ENCODE measurements at places on chromosomes 1 and 21. TPM values are rescaled to one million over a fixed set of nuclear protein-coding genes. Genes with fewer than 3 reads are reported as not detected.
A peak's percentile ranks its signal among the peaks of the same experiment; 100 is the strongest.

- H3K36me3 ChIP-seq, result peaks cover 83% of the 10 kb centered on the region
- no peaks in the 10 kb centered on the region for H3K4me1 ChIP-seq
- no peak overlapping the region for H3K4me3 ChIP-seq
- DNase-seq, result no peak
Observed at GRCh38 chr1:19088717-19089442, 121.2 kb downstream of the UBR4 start.

DNA sequence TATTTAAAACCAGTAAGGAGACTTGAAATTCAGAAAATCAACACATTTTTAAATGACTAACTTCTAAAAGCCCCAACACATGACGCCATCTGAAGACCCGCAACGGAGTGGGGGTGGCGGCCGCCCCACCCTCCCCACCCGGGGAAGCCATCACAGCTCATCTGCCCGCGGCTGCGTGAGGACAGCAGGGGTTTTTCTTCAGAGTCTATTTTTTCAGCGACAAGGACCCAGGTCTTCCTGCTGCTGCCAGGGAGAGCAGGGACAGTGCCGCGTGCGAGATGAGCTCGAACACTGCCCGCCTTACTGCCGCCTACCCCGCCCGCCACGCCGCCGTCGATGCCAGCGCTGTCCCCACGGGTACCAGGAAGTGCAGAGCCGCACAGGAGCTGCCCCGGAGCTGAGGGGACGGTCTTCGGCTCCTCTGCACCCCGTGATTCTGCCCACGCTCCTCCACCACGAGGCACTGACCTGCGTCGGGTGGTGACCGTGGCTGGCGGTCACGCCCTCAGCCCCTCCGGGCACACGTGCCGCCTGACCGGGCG is 79.0 kb downstream of the SKI start:
- H3K27me3 ChIP-seq, result no peaks in the 10 kb centered on the region
- no peak overlapping the region for H3K27ac ChIP-seq
- H3K4me1 ChIP-seq, result peaks cover 10% of the 10 kb centered on the region
- H3K36me3 ChIP-seq, result peaks cover 47% of the 10 kb centered on the region

LHX8 gene
- total RNA-seq, result not detected

ASPM gene
- total RNA-seq, result 2.1 TPM

ANGEL2 gene
- total RNA-seq, result 41.7 TPM

PSEN2 gene
- 22.2 TPM for total RNA-seq

- DNase-seq, result no peak
- no peak overlapping the region for H3K4me3 ChIP-seq
- H3K4me1 ChIP-seq, result peaks cover 88% of the 10 kb centered on the region
- H3K27ac ChIP-seq, result peak overlapping the region; percentile 15
- H3K27me3 ChIP-seq, result no peaks in the 10 kb centered on the region
- peaks cover 6% of the 10 kb centered on the region for H3K36me3 ChIP-seq
Observed at GRCh38 chr1:36231191-36231590, 6.9 kb downstream of the THRAP3 start.

DNA sequence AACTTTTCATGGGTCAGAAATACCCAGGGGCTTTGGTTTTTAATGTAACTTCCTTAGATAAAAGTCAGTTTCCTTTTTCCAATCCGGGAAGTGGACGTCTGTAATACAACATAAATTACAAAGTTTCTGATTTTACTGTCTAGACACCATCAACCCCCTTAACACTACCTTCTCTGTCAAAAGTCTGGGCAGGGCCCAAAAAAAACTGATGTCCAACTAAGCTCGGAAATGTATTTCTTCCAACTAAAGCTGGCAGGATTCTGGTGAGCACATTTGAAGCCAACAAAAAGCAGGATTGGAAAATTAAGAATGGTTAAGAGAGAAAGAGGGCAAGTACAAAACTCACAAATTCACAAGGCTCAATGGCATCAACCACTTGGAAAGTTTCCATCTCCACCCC is 24.3 kb downstream of the DDAH1 start:
- H3K27me3 ChIP-seq, result no peaks in the 10 kb centered on the region
- peak overlapping the region; percentile 31 for H3K27ac ChIP-seq
- DNase-seq, result no peak
- peaks cover 21% of the 10 kb centered on the region for H3K4me1 ChIP-seq

CFAP107 gene
- total RNA-seq, result not detected

CLCA1 gene
- not detected for total RNA-seq

DNA sequence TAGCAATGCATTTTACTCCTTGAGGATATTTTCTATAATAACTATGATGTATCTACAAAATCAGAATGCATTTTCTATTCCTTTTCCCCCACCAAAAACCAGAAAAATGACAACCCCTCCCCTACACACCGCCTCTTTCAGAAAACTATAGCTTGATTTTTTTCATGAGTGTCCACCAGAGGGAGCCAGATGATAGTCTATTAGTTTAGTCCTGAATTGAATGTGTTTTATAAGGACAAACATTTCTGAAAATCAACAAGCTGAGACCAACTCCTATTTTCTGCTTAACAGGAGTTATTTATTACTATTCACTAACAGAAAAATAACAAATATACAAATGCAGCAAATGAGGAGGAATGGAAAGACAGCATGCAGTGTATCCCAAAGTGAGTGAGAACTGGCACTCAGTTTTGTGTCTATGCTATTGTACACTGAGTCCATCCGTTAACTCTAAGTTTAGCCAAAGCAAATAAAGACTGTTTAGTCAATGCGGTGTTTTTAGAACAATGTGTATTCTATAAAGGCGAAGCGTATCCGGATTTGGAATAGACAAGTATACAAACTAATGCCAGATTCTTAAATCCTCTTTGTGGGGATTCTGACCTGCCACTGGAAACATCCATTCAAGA is 182.6 kb downstream of the VAV3 start:
- H3K36me3 ChIP-seq, result no peaks in the 10 kb centered on the region
- no peaks in the 10 kb centered on the region for H3K4me1 ChIP-seq
- H3K27me3 ChIP-seq, result no peaks in the 10 kb centered on the region
- no peak overlapping the region for H3K4me3 ChIP-seq
- DNase-seq, result no peak

- H3K36me3 ChIP-seq, result no peaks in the 10 kb centered on the region
- DNase-seq, result no peak
Observed at GRCh38 chr1:61227857-61228550, 145.6 kb downstream of the NFIA start.

PRELP gene
- 232 TPM for total RNA-seq

DNA sequence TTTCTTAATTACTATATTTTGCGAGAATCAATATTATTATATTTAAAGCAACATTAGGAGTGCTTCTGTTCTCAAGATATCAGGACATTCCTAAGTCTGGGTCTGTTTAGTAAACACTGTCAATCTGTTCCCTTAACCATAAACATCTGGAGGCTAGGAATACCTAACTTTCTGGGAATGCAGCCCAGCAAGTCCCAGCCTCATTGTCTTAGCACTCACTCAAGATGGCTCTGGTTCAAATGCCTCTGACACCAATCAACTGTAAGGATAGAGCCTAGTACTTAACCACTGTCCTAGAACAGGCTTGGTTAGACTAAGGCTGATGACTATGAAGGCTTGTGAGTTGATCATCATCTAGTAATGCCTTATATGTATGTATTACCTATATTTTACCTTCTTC is 61.5 kb downstream of the TNN start:
- H3K36me3 ChIP-seq, result no peaks in the 10 kb centered on the region
- H3K27me3 ChIP-seq, result no peaks in the 10 kb centered on the region
- DNase-seq, result no peak
- H3K4me3 ChIP-seq, result no peak overlapping the region
- H3K27ac ChIP-seq, result no peak overlapping the region
- peaks cover 5% of the 10 kb centered on the region for H3K4me1 ChIP-seq

DNA sequence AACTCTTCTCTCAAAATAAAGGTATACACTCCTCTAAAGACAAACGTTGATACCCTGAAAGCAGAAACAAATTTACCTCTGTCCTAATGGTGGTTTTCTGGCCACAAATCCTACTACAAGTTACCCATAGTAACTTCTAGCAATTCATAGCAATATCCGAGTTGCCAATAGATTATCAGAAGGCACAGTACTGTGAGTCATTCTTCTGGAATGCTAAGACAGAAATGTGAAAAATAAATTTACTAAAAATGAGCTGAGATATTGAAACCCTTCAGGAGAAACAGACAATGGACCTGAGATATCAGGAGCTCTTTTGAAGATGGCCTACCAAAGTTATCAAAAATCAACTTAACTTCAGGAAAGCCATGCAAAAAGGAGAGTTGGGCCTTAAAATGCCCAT is 715.0 kb upstream of the ADAMTS5 start:
- no peaks in the 10 kb centered on the region for H3K27me3 ChIP-seq
- DNase-seq, result no peak
- H3K4me3 ChIP-seq, result no peak overlapping the region
- no peak overlapping the region for H3K27ac ChIP-seq

LCE1F gene
- total RNA-seq, result not detected

KIAA0040 gene
- total RNA-seq, result 20.2 TPM

DNA sequence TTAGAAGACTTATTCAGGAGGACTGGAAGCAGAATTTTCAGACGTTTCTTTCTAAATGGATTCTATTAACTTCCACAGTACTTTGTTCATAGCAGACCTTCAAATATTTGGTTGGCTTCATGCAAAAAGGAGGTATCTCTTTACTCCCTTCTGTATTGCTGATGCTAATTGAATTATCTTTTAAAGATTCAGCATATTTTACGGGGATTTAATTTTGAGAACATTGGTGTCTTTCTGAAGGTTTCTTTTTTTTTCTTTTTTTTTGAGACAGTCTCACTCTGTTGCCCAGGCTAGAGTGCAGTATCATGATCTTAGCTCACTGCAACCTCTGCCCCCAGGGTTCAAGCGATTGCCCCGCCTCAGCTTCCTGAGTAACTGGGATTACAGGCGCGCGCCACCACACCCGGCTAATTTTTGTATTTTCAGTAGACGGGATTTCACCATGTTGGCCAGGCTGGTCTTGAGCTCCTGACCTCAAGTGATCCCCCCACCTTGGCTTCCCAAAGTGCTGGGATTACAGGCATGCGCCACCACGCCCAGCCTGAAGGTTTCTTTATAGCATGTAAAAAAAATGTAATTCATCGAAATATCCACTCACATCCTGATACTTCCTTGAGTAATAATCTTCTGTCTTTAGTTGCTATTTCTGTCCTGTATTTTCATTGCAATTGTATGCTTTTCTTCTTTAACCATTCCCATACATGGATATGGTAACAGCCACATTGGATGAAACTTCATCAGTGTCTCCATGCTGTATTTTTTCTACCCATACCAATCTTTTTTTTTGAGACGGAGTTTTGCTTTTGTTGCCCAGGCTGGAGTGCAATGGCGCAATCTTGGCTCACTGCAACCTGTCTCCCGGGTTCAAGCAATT is 14.5 kb downstream of the CNST start:
- no peak for DNase-seq
- peaks cover 17% of the 10 kb centered on the region for H3K4me1 ChIP-seq
- no peaks in the 10 kb centered on the region for H3K36me3 ChIP-seq
- H3K27me3 ChIP-seq, result no peaks in the 10 kb centered on the region
- no peak overlapping the region for H3K27ac ChIP-seq
- H3K4me3 ChIP-seq, result no peak overlapping the region

DNA sequence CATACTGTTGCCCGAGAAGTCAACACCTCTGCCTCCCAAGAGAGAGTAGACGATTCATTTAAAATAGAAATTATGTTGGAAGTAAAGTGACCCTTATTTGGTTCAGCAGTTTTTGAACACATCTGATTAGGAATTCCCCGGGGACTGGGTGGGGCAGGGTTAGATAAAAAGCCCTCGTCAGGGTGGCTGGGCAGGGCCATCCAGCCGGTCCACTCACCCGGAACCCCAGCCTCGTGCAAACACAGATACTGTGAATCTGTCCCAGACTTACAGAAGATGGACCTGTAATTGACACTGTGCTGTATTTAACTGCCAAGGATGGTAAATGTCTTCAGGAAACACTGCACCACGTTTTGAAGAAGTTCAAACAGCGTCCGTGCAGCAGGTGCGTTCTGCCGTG is 63.7 kb downstream of the PRDM16 start:
- H3K4me1 ChIP-seq, result peaks cover 97% of the 10 kb centered on the region
- no peaks in the 10 kb centered on the region for H3K27me3 ChIP-seq
- DNase-seq, result no peak
- peak overlapping the region; percentile 50 for H3K4me3 ChIP-seq

- no peak overlapping the region for H3K4me3 ChIP-seq
- no peaks in the 10 kb centered on the region for H3K36me3 ChIP-seq
- no peaks in the 10 kb centered on the region for H3K27me3 ChIP-seq
- H3K4me1 ChIP-seq, result no peaks in the 10 kb centered on the region
Observed at GRCh38 chr1:11594222-11594621, 60.0 kb downstream of the FBXO2 start.

GRCh38 chr1:43913666-43914360 is 19.8 kb upstream of the ARTN start:
- H3K36me3 ChIP-seq, result no peaks in the 10 kb centered on the region
- no peak overlapping the region for H3K27ac ChIP-seq
- H3K27me3 ChIP-seq, result no peaks in the 10 kb centered on the region
- H3K4me1 ChIP-seq, result no peaks in the 10 kb centered on the region

DNA sequence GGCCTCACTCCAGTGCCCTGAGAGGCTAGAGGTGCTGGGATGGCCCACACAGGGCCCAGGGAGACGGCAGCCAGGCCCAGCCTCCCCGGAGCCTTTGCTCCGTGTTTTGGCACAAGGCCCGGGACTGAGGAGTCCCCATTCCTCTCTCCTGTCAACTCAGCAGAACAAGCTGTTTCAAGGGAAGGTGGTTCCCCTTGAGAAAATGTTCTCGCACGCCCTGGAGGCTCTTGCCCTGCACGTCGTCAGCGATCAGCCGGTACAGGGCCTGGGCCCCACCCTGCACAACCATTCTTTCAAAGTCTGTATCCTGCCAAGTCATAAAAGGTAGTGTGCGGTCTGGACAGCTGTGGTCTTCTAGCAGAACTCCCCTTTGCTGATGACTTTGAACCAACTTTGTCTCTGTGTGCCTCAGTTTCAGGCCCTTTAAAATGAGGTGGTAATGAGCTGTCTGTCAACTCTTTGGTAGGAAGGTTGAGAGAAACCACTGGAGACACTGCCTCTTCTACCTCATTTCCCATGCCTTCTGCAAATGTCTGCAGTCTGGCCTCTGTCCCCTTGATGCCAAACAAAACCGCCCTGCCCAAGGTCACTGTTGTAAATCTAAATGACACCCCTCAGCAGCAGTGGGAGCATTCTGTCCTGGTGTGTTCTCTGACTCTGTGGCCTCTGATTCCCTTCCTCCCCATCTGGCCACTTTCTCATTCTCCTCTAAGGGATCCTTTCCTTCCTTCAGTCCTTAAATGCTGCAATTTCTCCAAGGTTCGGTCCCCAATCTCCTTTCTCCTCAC is 138.6 kb upstream of the JUN start:
- H3K27me3 ChIP-seq, result no peaks in the 10 kb centered on the region
- no peak overlapping the region for H3K27ac ChIP-seq
- no peak overlapping the region for H3K4me3 ChIP-seq
- H3K36me3 ChIP-seq, result no peaks in the 10 kb centered on the region
